Cortex of kidney (tissue), 1 donor: ENCODE measurements at places on chromosomes 6 and 20.

DNA sequence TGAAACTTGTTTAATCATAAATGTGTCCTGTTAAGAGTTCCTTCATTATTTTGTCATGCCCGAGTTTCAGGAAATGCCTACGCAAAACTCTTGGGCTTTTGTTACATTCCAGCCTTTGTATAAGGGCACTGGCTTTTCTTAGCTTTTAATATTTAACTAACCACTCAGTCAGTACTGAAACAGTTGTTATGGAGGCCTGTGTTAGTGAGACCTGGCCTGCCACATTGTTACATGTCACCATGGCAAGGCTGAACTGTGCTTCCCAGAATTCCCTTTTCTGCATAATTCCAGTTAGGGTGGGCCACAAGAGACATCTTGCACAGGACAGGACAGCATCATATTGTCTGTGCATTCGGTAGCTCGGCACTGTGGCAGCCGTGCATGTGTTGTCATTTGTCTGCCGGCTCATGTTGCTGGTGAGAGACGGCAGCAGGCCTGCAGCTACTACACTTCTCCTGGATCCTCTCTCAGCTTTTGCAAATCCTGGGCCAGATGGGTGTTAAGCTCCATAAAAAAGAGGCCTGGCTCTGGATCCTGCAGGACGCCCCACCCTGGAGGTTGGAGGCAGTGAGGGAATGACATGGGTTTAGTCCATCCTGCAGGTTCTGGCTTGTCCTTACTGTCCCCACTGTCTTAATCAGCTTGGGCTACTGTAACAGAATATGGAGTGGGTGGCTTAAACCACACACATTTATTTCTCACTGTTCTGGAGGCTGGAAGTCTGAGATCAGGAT lies 128.8 kb upstream of the DTNBP1 start:
- DNase-seq: no peak

DNA sequence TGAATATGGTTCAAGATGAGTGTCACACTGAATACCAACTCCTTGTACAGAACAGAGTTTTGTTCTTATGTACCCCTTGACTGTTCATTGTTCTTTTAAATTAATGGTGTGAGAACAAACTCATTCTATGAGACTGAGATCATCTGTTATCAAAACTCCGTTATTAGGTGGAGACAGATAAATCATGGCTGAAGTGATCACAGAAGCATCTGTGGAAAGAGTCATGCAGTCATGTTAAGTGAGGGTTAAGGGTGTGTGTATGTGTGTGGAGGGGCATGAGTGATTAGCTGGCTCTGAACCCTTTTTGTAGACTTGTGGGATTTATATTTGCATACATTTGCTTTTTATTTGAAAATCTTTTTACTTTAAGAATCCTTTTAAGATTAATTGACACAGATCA lies 24.7 kb downstream of the ADGRG6 start:
- no peak for DNase-seq

DNA sequence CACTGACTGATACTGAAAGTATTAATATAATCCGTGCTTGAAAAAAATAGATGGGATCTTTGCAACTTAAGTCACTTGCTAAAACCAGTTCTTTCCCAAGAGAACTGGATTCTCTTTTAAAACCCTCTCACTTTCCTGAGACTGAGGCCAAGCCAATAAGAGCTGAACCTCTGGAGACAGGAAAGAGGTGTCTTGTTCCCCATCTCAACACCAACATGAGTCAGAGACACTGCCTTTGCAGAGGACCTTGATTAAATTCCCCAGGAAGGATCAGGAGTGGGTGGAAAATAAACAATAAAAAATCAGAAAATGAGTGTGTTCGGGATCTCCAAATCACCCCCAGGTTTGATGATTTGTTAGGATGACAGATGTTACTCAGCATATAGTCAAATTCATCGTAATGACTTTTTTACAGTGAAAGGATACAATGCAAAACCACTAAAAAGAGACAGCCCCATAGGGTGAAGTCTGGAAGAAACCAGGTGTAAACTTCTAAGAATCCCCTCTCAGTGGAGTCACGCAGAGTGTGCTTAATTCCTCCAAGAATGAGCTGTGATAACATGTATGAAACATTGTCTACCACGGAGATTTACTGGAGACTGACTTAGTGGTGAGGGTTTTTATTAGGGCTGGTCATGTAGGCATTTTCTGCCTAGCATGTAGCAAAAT lies 122.8 kb upstream of the BEND3 start:
- DNase-seq: no peak

DNA sequence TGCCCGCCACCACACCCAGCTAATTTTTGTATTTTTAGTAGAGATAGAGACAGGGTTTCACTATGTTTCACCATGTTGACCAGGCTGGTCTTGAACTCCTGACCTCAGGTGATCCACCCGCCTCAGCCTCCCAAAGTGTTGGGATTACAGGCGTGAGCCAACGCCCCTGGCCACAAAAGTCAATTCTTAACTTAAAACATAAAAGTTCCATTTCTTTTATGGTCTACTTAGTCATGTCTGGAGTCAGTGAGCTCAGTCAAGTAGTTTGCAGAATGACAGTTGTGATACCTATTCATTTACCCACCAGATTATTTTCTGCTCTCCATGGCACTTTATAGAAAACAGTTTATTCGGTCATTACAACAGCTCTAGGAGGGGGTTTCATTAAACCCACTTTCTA lies 103.1 kb upstream of the ESR1 start:
- no peak for DNase-seq

DNA sequence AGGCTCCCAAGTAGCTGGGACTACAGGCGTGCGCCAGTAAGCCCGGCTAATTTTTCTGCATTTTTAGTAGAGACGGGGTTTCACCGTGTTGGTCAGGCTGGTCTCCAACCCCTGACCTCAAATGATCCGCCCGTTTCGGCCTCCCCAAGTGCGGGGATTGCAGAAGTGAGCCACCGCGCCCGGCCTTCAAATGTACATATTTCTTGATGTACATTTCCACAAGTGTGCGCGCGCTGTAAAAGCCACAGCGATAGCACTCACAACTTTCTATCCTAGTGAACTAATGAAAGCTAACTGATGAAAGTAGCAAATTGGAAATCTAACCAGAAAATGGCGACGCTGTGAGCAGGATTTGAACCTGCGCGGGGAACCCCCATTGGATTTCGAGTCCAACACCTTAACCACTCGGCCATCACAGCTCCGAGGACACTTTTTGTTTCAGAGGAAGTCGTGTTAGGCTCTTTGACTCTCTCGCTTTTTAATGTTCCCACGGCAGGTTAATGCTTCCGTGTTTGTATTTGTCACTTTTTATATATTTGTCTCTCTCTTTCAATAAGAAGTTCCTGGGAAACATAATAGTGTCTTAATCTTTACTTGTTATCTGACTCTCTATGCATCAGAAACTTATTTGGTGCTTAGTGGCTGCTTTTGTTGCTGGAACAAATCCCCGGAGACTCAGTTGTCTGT lies 199.4 kb upstream of the ZNF184 start:
- DNase-seq: no peak

DNA sequence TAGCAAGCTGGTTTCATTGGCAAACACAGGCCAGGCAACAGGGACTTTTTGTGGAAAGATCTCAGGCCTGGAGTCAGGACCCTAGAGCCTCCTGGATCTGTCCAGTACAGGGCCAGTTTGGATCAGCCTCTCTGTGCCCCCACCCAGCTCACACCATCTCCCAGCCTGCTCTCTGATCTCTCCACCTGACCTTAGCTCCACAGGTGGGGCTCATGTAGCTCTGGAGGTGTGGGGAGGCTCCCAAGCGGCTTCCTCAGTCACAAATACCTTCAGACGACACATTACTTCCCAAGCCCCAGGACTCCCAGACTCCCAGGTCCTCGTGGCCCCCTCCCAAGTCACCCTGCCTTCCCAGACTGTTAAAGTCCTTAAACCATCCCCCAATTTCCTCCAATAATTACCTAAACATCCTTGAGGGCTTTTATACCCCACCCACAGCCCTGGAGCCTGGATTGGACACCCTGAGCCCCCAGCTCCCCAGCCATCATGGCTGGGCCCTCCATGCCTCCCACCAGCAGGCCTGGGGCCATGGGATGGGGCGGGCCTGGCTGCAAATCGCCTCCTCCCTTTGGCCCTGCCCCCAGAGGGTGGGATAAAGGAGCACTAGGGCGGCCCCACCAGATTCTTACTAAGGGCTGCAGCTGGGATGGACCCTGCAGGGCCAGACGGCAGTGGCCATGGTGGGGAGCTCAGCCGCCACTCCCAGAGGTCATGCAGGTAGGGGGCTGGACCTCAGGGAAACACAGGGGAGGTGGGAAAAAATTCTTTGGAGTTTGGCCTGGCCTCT lies 15.9 kb upstream of the FANCE start:
- no peak for DNase-seq

- no peak for DNase-seq
Measured at GRCh38 chr6:50116797-50117542, 67.2 kb upstream of the DEFB112 start.

- no peak for DNase-seq
Measured at GRCh38 chr6:85826997-85827396, 184.3 kb upstream of the SYNCRIP start.

DNA sequence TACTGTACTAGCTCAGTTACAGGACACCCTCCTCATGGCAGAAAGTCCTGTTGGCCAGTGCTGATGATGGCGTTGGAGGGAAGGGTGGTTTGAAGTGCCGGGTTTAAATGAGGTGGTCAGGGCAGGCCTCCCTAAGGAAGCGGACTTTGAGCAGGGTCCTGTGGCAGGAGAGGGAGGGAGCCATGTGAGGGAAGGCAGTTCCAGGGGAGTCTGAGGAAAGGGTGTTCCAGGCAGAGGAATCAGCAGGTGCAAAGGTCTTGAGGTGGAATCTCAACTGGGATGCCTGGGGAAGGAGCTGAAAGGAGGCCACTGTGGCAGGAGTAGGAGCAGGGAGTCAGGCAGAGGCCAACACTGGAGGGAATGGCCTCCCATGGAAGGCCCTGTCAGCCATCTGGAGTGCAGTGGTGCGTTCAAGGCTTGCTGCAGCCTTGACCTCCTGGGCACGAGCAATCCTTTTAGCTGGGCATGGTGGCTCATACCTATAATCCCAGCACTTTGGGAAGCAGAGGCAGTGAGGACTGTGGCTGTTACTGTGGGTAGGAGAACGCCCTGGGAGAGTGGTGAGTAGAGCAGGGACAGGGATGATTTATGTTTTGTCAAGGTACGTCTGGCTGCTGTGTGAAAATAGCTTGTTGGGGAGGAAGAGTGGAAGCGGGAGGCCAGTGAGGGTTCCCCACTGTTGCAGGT lies 26.2 kb downstream of the VSTM2L start:
- no peak for DNase-seq

DNA sequence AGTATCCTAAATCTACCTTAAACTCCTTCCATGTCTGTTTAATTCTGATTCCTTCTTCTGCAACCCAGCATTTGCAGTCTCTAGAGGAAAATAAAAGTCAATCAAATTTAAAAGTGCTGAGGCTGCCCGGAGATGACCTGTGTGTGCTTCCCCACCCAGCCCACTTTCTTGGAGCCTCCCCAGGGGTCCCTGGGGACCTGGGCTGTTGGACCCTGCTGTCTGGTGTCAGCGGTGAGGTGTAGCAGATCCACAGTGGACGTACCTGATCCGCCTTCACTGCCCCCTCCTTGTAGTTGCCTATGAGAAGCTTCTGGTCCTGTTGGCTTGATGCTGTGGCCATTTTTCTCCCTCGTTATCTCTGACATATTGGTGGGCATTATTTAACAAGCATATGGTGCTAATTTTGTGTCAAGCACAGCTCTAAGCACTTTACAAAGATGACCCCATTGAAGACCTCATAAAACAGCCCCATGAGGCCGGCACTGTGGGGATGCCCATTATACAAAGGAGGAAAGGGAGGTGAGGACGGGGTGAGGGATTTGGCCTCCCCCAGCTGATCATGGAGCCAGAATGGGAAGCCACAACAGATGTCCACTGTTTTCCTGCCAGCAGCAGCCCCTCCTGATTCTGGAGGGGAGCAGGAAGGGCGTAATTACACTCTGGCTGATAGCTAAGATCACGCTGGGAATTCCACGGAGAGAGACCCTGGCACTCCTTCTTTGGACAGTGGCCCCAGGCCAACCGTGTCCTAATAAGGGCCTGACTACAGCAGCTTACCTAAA lies 628.2 kb downstream of the CDH26 start:
- DNase-seq: no peak

DNA sequence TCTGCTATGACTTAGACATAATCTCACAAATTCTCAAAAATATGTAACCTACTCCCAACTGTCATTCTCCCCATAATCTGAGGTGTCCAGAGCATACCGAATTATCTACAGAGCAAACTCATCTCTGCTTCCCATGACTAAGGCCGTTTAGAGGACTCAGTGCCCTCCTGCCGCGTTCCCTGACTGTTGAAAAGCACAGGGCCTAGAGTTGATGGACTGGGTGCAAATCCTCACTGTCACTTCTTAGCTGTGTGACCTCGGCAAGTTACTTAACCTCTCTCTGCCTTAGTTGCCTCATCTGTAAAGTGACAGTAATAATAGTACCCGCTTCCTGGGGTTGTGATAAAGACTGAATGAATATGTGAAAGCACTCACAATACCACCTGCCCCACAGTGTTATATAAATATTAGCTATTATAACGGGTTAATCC lies 4.7 kb upstream of the TUBB2A start:
- no peak for DNase-seq

GRCh38 chr20:50415516-50416268 lies 94.5 kb upstream of the PTPN1 start:
- peak; percentile 89 for DNase-seq

GRCh38 chr6:148746363-148747144 lies at the start of gene UST:
Gene UST, plus strand, starts transcription at chr6:148747030. Its CDS starts 401 bp downstream, at chr6:148747431.
- no peak for DNase-seq

GRCh38 chr20:63119963-63120807 lies 95.7 kb downstream of the YTHDF1 start:
- no peak for DNase-seq

DNA sequence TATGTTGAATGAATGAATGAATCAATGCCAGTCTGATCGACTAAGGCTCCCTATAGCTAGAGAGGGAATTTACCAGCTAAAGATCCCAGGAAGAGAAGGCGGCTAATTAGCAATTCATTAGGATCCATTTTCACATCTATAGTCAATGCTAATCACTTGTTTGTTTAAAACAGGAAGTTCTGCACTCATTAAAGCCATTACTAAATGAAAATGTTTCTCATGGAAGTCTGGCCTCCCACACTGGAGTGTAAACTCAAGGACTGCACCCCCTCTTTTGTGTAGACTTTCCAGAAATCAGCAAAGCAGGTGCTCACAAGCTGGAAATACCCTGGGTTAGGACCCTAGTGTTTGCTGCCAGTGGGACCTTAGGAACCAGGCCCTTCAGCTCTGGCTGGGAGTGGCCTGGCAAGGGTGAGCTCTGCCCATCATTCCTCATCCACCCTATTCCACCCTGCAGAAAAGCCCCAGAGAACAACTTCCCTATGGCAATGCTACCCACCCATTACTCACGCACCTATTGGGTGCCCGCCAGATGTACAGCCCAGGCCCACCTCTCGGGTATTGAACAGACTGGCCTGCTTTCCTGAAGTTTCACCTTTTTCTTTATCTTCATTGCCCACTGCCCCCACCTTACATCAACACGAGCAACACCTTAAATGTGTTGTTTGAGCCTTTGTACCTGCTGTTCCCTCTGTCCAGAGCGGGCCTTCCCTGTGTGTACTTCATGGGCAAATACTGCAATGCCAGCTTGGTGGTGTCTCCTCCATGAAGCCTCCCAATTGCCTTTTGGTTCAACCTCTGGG lies 60.8 kb downstream of the TTI1 start:
- DNase-seq: no peak
